ENCODE measurements at places on chromosomes 1 and 21.
A peak's percentile ranks its signal among the peaks of the same experiment; 100 is the strongest.

GRCh38 chr1:58964880-58965279 is 181.0 kb upstream of the JUN start:
- no peak for DNase-seq

DNA sequence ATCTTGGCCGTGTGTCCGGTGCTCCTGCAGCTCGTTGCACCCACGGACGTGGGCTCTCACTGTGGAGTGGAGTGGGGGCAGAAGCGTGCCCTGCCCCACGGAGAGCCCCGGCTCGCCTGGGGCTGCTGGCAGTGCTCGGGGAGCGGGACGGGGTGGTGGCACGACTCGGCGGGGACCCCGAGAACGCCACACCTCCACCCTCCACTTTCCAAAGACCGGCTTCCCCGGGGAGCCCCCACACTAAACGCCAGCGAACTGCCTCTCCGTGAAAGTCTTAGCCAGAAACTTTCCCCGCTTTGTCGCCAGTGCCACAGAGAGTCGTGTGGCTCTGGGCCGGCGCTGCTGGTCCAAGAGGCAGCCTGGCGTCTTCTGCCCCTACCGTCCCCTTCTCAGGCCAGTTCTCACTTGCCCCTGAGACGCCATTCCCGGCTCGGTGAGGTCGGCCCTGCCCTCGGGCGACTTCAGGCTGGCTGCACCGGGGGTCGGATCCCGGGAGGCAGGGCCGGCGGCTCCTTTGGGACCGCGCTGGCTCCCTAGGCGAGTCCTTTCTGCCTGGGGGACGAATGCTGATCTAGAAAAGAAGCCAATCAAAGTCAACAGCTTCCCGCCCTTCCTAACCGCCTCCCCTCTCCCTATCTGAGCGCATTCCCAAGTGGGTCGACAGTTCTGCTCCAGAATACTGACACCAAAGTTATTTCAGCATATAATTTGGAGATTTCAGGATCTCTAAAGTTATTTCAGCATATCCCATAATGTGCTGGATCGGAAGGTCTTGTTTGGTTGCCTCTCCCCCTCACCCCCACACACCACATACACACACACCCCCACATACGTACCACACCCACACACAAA is 2.6 kb upstream of the SAMD13 start:
- peak; percentile 41 for DNase-seq

GRCh38 chr1:93350322-93350721 is 4.6 kb downstream of the DR1 start:
- DNase-seq: no peak

GRCh38 chr21:15255763-15256162 is 191.0 kb upstream of the NRIP1 start:
- DNase-seq: no peak

- no peak for DNase-seq
These were observed 579.0 kb upstream of the ADAMTS5 start for GRCh38 chr21:27545754-27546349.

GRCh38 chr1:80392529-80392928 is 1386.0 kb upstream of the ADGRL4 start:
- no peak for DNase-seq

DNA sequence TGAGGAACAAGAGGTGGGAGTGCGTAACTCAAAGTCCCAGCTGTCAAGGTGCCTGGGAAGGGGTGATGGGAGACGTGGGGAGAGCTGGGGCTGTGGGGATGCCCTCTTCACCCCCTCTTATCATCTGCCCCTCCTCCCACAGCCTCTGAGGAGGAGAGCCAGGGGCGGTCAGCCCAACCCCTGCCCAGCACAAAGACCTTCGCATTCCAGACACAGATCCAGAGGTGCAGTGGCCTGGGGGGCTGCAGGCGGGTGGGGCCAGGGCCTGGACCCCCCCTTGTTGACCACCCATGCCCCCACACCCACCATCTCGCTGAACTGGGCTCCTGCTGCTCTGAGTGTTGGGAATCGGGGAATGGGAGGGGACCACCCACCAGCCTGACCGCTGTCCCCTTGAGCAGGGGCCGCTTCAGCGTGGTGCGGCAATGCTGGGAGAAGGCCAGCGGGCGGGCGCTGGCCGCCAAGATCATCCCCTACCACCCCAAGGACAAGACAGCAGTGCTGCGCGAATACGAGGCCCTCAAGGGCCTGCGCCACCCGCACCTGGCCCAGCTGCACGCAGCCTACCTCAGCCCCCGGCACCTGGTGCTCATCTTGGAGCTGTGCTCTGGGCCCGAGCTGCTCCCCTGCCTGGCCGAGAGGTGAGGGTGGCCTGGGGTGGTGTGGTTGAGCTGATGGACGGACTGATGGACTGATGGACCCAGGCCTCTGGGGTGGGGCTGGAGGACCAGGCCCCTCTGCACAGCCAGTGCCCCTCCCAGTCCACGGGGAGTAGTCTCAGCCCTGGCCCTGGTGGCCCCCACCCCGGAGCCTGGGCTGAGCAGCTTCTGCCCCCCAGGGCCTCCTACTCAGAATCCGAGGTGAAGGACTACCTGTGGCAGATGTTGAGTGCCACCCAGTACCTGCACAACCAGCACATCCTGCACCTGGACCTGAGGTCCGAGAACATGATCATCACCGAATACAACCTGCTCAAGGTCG is 29.7 kb downstream of the TRIM11 start:
- no peak for DNase-seq

DNA sequence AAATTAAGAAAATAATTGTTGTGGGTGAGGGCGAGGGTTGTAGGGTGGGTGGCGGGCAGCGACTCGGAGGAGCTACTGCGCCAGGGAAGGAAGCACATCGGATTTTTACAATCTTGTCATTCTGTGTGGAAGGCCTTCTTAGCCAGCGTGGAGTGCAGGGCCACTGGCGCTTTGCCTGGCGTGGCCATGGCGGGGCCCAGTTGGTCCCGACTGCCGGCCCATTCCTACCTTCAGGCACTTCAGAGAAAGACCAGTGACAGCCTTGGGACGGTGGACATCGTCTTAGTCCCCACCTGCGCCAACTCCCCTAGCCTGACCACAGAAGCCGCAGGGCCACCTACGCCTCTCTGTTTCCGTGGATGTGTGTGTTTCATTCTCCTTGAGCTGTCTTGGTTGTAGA is 136.9 kb upstream of the NEGR1 start:
- no peak for DNase-seq

- no peak for DNase-seq
These were observed 352.0 kb downstream of the PLPP3 start for GRCh38 chr1:56227401-56227800.

GRCh38 chr21:42542196-42542595 is 28.5 kb downstream of the SLC37A1 start:
- DNase-seq: no peak

DNA sequence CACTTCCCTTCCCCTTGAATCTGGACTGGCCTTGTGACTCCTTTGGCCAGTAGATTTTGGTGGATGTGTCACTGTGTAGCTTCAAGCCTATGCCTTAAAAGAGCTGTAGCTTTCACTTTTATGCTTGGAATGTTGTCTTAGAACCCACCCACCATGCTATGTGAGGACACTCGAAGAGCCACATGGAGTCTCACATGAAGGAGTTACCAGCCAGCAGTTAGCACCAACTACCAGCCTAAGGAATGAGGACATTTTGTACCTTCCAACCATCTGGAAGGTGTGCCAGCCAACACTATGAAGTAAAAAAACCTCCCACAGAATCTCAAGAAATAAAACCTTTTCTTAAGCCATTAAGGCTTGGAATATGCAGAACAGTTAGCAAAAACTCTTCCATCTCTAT is 50.6 kb downstream of the LRRC8B start:
- DNase-seq: no peak

DNA sequence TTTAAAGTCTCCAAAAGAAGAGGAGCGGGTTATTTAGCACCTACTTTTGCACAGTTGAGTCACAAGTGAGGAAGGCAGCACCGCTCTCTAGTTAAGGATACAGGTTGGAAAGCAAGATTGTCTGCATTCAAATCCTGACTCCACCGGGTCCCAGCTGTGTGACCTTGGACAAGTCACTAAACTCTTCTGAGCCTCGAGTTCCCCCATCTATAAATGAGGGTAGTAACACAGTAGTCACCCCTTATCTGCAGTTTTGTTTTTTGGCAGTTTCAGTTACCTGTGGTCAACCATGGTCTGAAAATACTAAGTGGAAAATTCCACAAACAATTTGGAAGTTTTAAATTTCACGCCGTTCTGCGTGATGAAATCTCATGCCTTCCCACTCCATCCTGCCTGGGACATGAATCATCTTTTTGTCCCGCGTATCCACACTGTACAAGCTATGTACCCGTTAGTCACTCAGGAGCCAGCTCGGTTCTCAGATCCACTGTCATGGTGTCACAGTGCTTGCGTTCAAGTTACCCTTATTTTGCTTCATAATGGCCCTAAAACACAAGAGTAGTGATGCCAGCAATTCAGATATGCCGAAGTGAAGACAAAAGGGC is 49.4 kb downstream of the CAPZB start:
- DNase-seq: no peak

GRCh38 chr1:34406833-34407539 is 230.3 kb downstream of the C1orf94 start:
- no peak for DNase-seq

- DNase-seq: peak; percentile 97
These were observed 236.5 kb upstream of the JUN start for GRCh38 chr1:59020151-59020997.

DNA sequence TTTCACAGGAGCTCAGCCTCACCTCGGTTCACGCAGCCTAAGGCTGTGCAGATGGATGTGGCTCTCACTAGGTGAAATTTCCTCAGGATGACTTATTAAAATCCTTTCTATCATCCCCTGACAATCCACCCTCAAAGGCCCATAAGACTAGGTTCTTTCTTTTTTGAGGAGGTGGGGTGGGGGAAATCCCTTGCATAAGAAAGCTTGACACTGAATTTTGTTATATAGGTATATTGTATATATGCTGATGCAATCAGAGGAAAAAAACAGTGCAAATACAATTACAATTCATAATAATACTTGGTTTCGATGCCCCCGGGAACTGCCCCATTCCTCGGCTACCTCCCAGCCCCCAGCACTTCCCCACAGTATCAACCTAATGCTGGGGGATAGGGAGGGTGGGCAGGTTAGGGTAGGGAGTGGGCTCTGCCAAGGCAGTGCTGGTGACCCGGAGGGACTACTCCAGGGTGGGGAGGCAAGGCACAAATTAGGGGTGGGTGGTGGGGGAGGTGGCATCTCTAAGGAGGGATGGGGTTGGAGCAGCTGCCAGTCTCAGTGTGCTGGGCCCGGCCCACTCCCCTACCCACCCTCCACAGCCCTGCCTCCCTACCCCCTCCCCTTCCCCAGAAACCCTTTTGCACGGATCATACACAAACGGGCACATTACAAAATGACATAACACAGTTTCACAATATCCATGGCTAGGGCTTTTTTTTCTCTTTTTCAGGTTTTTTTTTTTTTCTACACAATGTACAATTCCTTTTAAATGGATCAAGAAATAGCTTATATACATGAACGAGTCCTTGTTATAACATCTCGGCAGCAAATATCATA is 30.9 kb downstream of the SLC27A3 start:
- DNase-seq: no peak

DNA sequence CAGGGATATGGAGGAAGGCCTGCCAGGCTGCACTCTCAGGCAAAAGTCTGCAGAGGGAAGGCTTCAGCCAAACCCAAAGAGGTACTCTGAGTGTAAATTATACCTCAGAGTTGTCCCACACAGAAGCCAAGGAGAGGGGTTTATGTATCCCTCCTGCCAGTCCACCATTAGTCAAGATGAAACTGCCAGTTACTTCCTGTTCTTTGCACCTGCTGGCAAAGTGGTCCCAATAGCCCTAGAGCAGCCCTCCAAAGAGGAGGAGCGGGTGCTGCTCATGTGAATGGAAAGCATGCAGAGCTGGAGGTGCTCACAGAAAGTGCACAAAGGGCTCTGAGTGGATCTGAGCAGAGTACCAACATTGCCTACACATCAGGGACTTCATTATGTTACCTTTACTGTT is 37.1 kb upstream of the MCOLN3 start:
- DNase-seq: no peak

DNA sequence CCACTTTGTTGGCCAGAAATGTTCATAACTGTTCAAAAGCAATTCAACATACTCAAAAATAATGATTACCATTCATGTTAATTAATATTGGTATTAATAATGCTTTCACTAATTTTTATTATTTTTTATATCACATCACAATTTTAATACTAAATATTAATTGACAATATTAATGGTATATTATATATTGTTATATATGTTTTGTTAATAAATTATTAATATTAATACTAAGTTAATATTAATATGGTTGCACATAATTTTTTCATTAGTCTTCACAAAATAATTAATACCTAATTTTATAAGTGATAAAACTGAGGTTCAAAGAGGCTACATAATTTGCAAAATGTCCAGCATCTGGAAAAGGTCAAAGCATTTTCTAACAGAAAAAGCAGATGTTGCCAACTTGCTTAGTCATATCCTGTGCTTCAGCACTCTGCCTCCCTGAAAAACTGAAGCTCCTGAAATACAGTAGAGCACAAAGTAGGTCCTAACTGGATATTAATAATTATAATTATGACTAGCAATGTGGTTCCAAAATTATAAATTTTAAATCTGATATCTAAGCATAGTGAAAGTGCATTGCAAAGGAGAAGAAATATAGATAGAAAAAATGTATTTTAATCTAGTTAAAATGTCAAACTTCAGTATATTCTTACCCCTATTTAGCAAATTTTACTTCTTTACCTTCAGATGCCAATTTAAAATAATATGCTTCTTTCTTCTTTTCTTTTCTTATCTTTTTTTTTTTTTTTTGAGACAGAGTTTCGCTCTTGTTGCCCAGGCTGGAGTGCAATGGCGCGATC is 123.2 kb upstream of the TNFSF4 start:
- DNase-seq: peak; percentile 75

GRCh38 chr1:27099587-27100334 is 55.2 kb downstream of the SLC9A1 start:
- peak; percentile 40 for DNase-seq

- no peak for DNase-seq
These were observed 22.9 kb upstream of the IGSF3 start for GRCh38 chr1:116690396-116690848.

- DNase-seq: no peak
These were observed 27.1 kb downstream of the AHDC1 start for GRCh38 chr1:27576806-27577227.

DNA sequence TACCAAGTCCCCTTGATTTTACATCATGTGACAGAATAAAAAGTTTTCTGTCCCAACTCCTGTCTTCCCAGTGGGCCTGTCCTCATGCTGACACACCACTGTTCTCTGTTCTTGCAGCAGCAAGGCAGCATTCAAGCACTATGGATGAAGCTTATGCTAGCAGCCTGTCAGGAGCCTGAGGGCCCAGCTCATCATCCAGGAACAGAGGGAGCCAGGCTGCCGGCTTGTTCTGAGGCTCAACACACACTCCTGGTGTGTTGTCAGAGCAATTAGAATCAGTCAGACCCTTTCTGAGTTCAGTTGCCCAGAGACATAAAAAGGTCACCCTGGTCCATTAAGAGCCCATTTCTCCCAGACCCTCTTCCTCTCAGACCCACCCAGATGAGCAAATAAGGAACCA is 282.9 kb downstream of the SEC16B start:
- DNase-seq: no peak

DNA sequence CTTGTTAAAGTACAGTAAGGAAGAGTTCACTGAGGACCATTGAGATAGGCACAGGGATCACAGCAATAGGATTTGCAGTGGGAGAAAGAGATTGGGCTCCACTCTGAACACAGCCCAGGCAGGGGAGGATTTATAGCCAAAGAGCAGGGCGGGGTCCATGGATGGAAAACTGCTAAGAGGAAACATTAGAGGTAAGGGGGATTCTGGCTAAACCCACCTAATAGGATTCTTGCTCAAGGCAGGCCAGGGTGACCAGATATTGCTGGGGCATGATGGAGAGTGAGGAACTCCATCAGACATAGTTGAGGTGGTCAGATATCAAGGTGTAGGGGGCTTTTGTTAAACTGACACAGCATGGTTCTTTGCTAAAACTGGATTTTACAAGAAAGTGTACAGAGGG is 372.8 kb downstream of the NPHP4 start:
- DNase-seq: no peak

Measured in RKO (cell line).